ENCODE measurements at places on chromosomes 1 and 21. TPM values are rescaled to one million over a fixed set of nuclear protein-coding genes. Genes with fewer than 3 reads are reported as not detected.

- H3K36me3 ChIP-seq: no peaks in the 10 kb centered on the region
- H3K27ac ChIP-seq: no peak overlapping the region
- peaks cover 4% of the 10 kb centered on the region for H3K27me3 ChIP-seq
- DNase-seq: no peak
Measured at GRCh38 chr1:78060857-78061563, 15.2 kb downstream of the GIPC2 start.

DNA sequence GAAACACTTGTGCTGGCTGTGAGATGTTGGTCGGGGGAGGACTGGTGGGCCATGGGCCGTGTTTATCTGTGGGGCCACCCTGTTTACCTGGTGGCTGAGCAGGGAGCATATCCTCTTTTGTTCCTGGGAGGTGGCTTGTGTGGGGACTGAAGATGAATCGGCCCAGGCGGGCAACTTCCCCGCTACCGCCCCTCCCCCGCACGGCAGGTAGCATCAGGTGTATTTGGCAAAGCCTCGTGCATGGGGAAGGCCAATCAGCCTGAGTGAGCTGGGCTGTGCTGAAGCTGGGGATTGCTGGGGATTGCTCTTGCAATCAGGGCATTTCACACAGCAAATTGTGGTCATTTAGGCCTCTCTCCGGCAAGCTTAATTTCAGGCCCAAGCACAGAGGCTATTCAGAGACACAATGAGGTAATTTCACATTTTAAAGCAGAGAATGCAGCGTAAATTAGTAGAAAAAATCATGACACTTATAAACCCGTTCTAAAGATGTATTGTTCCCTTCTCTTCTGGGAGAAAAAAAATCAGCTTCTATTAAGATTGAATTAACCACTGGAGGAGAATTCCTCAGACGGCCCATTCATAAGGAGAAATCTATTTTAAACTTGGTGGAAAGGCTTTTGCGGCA is 197.7 kb upstream of the POU3F1 start:
- no peaks in the 10 kb centered on the region for H3K4me1 ChIP-seq
- peaks cover 8% of the 10 kb centered on the region for H3K27me3 ChIP-seq
- H3K27ac ChIP-seq: no peak overlapping the region
- H3K4me3 ChIP-seq: no peak overlapping the region
- no peaks in the 10 kb centered on the region for H3K36me3 ChIP-seq

Gene SLC41A1
- total RNA-seq: 41.5 TPM

DNA sequence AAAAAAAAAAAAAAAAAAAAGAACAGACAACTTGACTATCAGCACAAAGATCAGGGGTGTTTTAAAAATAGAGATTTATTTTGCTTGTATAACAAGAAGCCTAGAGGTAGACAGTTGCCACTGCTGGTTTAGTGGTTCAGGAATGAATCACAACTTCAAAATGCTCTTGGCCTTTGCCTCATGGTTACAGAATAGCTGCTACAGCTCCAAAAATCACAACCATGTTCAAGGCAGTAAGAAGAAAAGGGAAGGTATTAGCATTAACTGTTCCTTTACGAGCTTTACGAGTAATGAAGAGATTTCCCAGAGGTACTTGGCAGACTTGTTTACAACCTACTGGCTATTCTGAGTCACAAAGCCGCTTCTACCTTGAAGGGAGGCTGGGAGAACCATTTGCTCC is 52.5 kb upstream of the PPM1J start:
- H3K27ac ChIP-seq: no peak overlapping the region
- no peaks in the 10 kb centered on the region for H3K4me1 ChIP-seq
- H3K27me3 ChIP-seq: peaks cover 15% of the 10 kb centered on the region

DNA sequence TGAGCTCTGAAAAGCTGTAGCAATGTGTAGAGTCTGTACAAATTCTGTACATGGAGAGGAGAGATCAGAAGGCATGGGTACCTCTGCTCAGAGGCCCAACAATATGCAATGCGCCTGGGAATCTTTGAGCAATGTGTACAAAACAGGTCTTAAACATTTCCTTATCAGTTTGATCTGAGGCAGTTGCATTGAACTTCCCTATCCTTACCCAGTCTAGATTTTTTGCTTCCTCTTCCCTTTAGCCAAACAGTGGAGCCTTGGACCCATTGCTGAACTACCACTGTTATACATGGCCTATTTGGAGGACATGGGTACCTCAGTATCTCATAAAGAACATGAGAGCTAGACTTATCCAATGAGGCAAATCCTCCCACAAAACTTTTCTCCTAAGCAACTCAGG is 12.6 kb upstream of the MNDA start:
- peak overlapping the region; percentile 26 for H3K27ac ChIP-seq
- H3K4me3 ChIP-seq: no peak overlapping the region
- H3K4me1 ChIP-seq: peaks cover 17% of the 10 kb centered on the region

DNA sequence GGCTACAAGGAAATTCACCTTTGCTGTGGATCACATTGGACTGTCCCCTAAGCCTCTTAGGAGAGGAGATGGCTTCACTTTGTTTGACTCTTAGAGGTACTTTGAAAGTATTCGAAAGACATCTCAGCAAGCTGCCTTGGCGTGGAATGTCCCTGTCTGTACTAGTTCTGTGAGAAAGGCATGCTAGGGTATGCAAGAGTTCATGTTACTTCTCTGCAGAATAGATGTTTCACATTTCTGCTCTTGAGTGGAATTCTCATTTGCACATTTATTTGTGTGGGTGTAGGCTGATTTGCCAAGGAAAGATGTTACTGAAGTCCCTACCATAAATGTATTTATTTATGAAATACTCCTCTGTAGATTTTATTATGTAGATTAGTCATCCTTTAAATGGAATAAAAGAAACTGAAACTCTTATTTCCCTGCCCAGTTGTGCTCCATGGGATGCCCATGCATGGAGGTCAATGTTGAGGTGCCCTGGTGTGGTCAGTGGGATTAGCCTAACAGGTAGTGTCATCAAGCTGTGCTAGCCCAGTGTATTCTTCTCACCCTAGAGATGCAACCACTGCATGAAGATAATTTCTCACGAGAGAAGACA is 13.8 kb downstream of the MIA3 start:
- H3K27ac ChIP-seq: peak overlapping the region; percentile 10
- peaks cover 29% of the 10 kb centered on the region for H3K36me3 ChIP-seq
- no peaks in the 10 kb centered on the region for H3K27me3 ChIP-seq
- no peak overlapping the region for H3K4me3 ChIP-seq
- H3K4me1 ChIP-seq: peaks cover 2% of the 10 kb centered on the region

- H3K27ac ChIP-seq: no peak overlapping the region
- no peaks in the 10 kb centered on the region for H3K27me3 ChIP-seq
- no peak for DNase-seq
- H3K36me3 ChIP-seq: no peaks in the 10 kb centered on the region
Measured at GRCh38 chr1:49424782-49425181, 599.0 kb downstream of the AGBL4 start.

- peaks cover 2% of the 10 kb centered on the region for H3K27me3 ChIP-seq
- DNase-seq: no peak
- H3K36me3 ChIP-seq: no peaks in the 10 kb centered on the region
- no peaks in the 10 kb centered on the region for H3K4me1 ChIP-seq
- H3K27ac ChIP-seq: no peak overlapping the region
- no peak overlapping the region for H3K4me3 ChIP-seq
Measured at GRCh38 chr1:47751193-47751592, 246.0 kb downstream of the TRABD2B start.

Gene DISC1
- 3.8 TPM for total RNA-seq

- no peak overlapping the region for H3K27ac ChIP-seq
- H3K36me3 ChIP-seq: no peaks in the 10 kb centered on the region
- no peak overlapping the region for H3K4me3 ChIP-seq
- DNase-seq: no peak
- H3K27me3 ChIP-seq: no peaks in the 10 kb centered on the region
Measured at GRCh38 chr21:42092771-42093170, 21.7 kb downstream of the UMODL1 start.

DNA sequence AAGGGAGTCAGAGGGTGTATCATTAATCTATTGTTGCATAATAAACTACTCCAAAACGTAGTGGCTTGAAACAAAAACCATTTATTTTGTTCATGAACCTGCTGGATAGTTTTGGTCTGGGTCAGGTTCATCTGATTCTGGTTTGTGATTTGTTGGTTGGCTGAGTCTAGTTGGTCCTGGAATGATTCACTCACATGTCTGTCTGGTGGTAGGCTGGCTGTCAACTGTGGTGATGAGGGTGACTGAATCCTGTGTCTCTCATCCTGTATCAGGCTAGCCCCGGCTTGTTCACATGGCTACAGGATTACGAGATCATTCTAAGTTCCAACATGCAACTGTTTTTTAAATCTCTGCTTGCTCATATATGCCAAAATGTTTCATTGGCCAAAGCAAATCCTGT is 22.5 kb upstream of the SIKE1 start:
- no peaks in the 10 kb centered on the region for H3K36me3 ChIP-seq
- DNase-seq: no peak
- H3K27ac ChIP-seq: no peak overlapping the region

DNA sequence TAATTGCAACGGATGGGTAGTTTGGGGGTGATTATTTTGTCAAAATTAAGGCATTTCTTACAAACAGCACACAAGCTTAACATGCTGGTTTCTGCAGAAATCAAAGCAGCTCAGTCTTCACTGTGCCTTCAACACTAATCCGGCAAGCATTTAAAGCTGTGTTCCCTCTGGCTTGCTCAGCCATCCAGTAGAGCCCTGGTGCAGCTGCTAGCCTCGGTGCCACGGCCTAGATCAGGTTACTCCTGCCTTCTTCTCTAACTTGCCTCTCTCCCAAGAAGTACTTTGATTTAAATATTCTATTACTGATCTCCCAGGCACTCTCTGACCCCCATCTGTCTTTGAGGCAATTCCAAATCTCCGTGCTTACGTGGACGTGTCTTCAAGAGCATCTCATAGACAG is 85.6 kb downstream of the GREM2 start:
- no peaks in the 10 kb centered on the region for H3K27me3 ChIP-seq
- no peak for DNase-seq
- H3K4me1 ChIP-seq: no peaks in the 10 kb centered on the region
- H3K27ac ChIP-seq: no peak overlapping the region
- H3K4me3 ChIP-seq: no peak overlapping the region

DNA sequence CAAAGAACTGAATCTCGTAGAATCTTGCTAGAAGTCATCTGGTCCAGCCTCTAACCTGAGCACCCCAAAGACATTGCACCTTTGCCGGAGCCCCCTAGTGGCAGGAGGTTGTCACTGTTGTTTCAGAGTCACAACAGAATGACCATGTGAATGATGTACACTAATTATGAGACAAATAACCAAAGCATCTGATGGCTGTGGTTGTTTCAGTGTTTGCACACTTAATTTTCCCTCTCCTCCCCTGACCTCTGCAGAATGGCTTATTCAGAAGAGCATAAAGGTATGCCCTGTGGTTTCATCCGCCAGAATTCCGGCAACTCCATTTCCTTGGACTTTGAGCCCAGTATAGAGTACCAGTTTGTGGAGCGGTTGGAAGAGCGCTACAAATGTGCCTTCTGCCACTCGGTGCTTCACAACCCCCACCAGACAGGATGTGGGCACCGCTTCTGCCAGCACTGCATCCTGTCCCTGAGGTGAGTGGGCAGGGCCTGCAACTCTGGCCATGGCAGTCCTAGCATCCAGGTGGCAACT is 26.4 kb downstream of the TRAF5 start:
- H3K4me3 ChIP-seq: peak overlapping the region; percentile 28
- peaks cover 50% of the 10 kb centered on the region for H3K36me3 ChIP-seq
- peak overlapping the region; percentile 88 for H3K27ac ChIP-seq
- DNase-seq: peak; percentile 73
- H3K27me3 ChIP-seq: no peaks in the 10 kb centered on the region

Gene B3GALT2
- total RNA-seq: not detected

DNA sequence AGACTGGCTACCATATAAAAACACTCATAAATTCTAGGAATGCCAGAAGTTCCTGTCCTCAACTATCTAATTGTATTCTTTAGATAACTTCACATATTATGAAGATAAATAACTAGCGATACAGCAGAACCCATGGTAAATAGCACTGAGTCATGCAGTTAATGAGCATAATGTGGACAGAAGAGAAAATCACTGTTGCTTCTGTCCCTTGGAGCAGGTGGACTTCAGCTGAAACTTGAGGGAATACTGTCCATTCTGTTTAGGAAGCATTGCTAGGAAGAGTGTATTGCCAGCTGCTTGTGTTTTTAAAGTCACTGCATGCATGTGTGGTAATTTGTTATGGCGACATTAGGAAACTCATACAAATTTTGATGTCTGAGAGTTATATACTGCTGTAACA is 854.4 kb downstream of the LTN1 start:
- no peak overlapping the region for H3K27ac ChIP-seq
- H3K4me3 ChIP-seq: no peak overlapping the region
- no peak for DNase-seq
- H3K36me3 ChIP-seq: no peaks in the 10 kb centered on the region

GRCh38 chr1:77876884-77877283 is 11.5 kb upstream of the NEXN start:
- peaks cover 5% of the 10 kb centered on the region for H3K36me3 ChIP-seq
- H3K4me3 ChIP-seq: no peak overlapping the region
- H3K27ac ChIP-seq: no peak overlapping the region
- DNase-seq: no peak

DNA sequence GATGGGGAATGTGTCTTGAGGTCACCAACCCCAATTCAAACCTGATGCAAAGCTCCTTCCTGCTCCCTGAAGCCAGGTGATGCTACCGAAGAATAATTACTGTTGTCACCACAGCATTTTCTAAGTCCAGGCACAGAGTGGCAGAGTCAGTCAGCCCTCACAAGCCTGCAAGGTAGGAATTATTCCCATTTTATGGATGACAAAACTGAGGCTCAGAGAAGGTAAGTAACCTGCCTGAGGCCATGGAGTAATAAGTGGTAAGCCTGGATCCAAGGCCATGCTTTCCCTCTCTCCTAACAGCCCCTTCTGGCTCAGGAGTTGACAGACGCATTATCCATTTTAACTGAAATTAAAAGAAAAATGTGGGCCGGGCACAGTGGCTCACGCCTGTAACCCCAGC is 23.0 kb downstream of the CTNNBIP1 start:
- no peak overlapping the region for H3K27ac ChIP-seq
- H3K4me1 ChIP-seq: peaks cover 6% of the 10 kb centered on the region
- no peak overlapping the region for H3K4me3 ChIP-seq

GRCh38 chr21:25572861-25573310 is 34.4 kb downstream of the MRPL39 start:
- no peak for DNase-seq
- peaks cover 87% of the 10 kb centered on the region for H3K36me3 ChIP-seq
- H3K27me3 ChIP-seq: no peaks in the 10 kb centered on the region
- H3K27ac ChIP-seq: peak overlapping the region; percentile 96
- peaks cover 68% of the 10 kb centered on the region for H3K4me1 ChIP-seq
- H3K4me3 ChIP-seq: peak overlapping the region; percentile 93

Gene NBPF26
- 10.3 TPM for total RNA-seq

Gene ACP6
- 11.1 TPM for total RNA-seq

Gene VN1R5
- total RNA-seq: not detected

DNA sequence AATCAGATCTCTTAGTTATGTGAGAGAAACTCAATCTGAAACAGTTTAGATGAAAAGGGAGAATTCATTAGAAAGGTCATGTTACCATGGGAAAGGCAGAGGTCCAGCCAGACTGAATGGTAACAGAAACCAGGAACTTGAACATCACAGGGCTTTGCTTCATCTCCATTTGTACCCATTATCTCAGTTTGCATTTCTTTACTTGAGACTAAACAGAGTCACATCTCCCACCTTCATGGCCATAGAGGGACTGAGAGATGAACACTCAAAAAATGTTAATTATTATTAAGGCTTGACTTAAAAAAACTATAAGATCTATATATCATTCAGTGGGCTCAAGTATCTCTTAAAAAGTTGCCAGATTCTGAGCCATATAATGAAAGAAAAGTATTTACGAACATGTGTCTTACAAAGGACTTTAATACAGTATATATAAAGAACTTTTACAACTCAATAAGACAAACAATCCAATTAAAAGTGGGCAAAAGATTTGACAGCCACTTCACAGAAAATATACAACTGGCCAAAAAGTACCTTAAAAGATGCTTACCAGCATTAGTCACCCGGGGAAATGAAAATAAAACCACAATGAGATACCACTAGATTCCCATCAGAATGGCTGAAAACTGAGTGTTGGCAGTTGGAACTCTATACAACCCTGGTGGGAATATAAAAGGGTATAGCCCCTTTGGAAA is 13.2 kb downstream of the KYAT3 start:
- peaks cover 59% of the 10 kb centered on the region for H3K4me1 ChIP-seq
- peaks cover 65% of the 10 kb centered on the region for H3K36me3 ChIP-seq
- H3K4me3 ChIP-seq: no peak overlapping the region

Measured in activated CD4-positive, alpha-beta T cell treated with anti-CD3 and anti-CD28 coated beads for 36 hours (primary cell).